ENCODE measurements at places on chromosomes 2 and 18.

DNA sequence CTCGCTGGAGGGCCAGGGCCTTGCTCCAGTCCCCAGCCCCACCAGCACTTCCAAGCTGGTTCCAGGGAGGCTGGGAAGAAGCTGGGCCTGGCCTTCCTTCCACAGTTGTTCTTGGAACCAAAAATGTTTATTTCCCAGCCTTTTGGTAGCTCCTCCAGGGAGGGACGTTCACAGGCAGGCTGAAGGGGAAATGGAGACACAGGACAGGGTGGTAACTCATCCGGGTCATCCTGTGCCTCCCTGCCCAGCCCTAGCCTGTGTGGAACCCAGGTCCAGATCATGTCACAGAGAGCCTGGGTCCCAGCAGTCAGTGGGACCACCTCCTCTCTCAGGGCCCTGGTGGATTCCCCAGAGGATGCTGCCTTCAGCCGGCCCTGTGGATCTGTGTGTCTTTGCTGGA lies 12.5 kb upstream of the ARMC9 start:
- no peak for DNase-seq

GRCh38 chr2:200585730-200586643 lies at the start of gene AOX1:
Gene AOX1 (plus strand): TSS chr2:200586014. CDS start chr2:200586109, 95 bp downstream.
- no peak for DNase-seq

DNA sequence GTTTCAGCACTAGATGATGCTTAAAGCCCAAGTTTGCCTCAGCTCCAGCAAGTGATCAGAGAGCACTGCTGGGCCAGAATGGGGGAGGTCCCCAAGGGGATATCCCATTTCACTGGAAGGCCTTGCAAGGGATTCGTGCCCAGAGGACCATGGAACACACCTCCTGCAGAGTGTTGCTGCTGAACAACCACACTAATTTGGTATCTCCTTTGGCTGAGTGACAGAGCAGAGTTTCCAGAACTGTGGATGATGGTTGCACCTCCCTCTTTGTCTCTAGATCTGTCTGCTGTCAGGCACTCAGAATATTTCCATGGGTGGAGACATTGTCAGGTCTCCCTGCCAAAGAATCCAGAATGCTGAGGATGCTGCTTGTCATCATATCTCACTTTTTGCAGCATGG lies 484.8 kb upstream of the NETO1 start:
- DNase-seq = no peak

DNA sequence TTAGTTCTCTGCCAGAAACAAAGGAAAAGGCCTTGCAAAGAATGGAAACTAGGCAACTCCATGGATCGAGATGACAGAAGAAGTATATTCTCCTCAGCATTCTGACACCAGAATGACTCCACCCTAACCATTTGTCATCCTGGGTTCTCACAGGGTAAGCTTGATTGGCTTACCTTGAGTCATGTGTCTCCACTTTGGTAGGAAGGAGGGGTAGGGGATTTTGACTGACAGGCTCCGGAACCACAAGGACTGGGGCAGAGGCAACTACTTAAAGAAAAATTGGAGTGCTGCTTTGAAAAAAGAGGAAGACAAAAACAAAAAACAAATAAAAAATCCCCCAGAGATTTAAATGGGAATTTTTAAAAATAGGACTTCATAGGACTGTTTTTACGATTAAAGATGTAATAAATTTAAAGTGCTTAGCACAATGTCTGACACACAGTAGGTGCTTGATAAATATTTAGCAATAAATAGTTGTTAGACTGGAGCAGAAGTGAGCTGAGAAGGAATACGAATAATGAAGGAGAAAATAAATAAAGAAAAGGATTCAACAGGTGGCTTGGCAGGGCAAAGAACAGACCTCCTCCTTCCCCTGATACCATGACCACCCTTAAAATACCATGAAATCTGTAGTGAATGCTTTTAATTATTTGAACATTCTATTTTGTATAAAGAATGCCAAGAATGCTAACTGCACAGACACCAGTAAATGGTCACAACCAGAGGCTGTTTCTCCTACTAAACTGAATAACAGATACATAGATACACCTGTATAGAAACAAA lies 230.2 kb downstream of the CDCA7 start:
- no peak for DNase-seq

DNA sequence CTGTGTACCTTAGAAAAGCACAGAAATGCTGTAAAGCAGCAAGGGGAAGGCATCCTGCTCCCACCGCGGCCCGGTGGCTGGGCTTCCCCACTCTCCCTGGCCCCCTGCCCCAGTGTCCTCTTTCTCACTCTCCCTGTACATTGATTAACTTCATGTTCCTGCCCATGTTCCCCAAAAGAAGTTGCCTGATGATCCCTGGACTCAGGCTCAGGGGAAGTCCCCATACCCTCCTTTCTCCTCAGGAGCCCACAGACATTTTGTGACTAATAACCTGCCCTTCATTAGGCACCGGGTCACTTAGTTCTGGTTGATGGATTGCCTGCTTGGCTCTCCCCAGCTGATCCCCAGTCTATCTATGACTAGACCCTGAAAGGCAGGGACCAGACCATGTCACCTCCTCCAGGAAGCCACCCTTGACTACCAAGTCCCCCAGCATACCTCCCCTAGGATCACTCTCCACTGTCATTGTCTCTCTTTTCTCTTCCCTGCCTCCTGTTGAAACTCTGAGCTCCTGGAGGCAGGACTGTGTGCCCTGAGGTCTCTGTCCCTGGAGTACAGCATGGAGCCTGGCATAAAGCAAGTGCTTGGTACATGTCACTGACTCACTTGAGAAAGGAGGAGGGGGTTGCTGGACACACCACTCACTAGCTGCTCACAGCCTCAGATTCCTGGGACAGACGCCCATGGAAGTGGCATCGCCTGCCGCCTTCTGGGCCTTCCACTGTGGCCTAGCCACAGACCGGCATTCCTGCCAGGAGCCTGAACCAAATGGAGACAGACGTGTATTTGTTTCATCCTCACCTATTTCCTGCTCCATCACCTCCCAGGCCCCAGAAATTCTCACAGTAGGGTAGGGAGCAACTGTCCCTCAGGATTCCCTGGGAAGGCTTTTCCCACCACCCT lies 13.5 kb downstream of the MALL start:
- no peak for DNase-seq

- no peak for DNase-seq
These were observed 154.9 kb upstream of the NDUFV2 start for GRCh38 chr18:8947566-8947965.
